ENCODE measurements at places on chromosomes 2 and 18. TPM values are rescaled to one million over a fixed set of nuclear protein-coding genes. Genes with fewer than 3 reads are reported as not detected.

Gene FMNL2
- total RNA-seq = 3.0 TPM

Gene IL1RN
- 4.8 TPM for total RNA-seq

Gene IL36G
- not detected for total RNA-seq

Gene PUS10
- total RNA-seq = 8.9 TPM

Gene CCDC102B
- 2.3 TPM for total RNA-seq

Gene TEKT4
- total RNA-seq = not detected

Gene CENPA
- 37.0 TPM for total RNA-seq

Gene GALNT5
- 0.04 TPM for total RNA-seq

Gene POTEJ
- total RNA-seq = not detected

Gene MALT1
- total RNA-seq = 40.5 TPM

Gene FTCDNL1
- 4.3 TPM for total RNA-seq

Gene HRH4
- total RNA-seq = 0.16 TPM

Gene SLC4A5
- total RNA-seq = 2.2 TPM

Gene LOXL3
- 0.96 TPM for total RNA-seq

Gene CXCR4
- 75.4 TPM for total RNA-seq

Gene MTIF2
- 37.3 TPM for total RNA-seq

Gene CYBRD1
- total RNA-seq = 0.74 TPM

Gene NGEF
- total RNA-seq = 1.5 TPM

Gene BOLA3
- 119 TPM for total RNA-seq

Gene CHRNG
- not detected for total RNA-seq

Gene SNRNP27
- total RNA-seq = 67.7 TPM

Gene UCN
- 1.5 TPM for total RNA-seq

Gene LAMA1
- total RNA-seq = not detected

Gene TDRD15
- total RNA-seq = not detected

Gene DLX1
- total RNA-seq = not detected

Gene PFN4
- 0.30 TPM for total RNA-seq

Gene AKAIN1
- not detected for total RNA-seq

Gene DNAJC5G
- not detected for total RNA-seq

Gene SCYGR4
- total RNA-seq = not detected

Gene FKBP1B
- total RNA-seq = 1.7 TPM

Gene LRATD1
- not detected for total RNA-seq

Gene PRSS56
- total RNA-seq = not detected

Gene SESTD1
- total RNA-seq = 9.6 TPM

Gene TBR1
- total RNA-seq = not detected

Gene FOXI3
- total RNA-seq = not detected

Gene ZNF385B
- not detected for total RNA-seq

Gene DQX1
- 0.41 TPM for total RNA-seq

Gene GAD1
- 6.9 TPM for total RNA-seq

Measured in activated CD4-positive, alpha-beta T cell treated with anti-CD3 and anti-CD28 coated beads for 36 hours (primary cell).